ENCODE measurements at places on chromosomes 2 and 18.

DNA sequence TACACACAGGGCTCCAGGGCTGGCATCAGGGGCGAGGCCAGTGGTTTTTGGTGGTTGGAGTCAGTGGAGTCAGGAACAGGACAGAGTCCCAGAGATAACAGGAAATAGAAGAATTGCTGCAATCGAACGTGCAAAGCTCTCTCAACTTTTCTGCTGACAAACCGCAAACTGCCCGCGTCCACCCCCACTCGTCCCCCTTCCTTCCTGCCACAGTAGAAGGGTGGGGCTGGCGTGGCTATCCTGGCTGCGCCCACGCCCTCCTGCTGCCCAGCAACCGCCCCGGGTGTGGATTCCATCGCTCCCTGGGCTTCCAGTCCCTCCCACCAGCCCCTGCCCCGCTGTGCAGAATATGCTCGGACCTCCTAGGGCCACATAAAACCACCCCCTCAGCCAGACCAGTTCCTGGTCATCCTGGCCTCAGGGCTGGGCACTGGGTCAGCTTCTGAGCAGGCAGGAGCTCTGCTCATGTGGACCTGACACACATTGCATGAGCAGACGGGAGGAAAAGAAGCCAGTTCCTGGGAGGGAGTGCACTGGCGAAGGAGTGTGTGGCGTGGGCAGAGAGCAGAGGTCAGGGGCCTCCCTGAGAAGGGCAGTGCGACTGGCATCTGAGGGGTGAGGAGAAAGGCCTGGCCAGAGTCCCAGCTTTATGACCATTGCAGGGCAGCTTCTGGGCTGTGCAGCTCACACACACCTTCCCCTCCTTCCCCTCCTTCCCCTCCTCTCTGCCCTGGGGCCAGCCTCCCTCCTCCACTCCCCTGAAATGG lies 85.4 kb upstream of the ATG16L1 start:
- DNase-seq, result peak; percentile 66

DNA sequence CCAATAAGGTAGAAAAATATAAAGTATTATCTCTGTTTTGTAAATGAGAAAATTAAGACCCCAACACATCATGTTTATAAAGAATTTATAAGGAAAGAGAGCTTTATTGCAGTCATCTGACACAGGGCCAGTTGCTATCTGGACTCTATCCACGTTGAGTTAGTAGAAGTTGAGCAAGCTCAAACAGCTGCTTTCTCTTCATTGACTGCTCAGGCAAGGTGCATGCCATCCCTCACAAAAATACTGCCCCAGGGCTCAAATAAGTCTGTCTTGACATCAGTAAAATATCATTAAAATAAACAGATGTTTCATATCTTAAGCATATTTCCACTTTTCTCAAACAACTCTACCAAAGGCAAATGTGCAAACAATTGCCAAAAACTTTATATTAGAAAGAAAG lies 14.8 kb downstream of the COL5A2 start:
- peak; percentile 40 for DNase-seq

- no peak for DNase-seq
Measured at GRCh38 chr2:106105151-106105922, 88.8 kb downstream of the UXS1 start.

- DNase-seq, result no peak
Measured at GRCh38 chr2:18402-19271, 27.7 kb downstream of the FAM110C start.

DNA sequence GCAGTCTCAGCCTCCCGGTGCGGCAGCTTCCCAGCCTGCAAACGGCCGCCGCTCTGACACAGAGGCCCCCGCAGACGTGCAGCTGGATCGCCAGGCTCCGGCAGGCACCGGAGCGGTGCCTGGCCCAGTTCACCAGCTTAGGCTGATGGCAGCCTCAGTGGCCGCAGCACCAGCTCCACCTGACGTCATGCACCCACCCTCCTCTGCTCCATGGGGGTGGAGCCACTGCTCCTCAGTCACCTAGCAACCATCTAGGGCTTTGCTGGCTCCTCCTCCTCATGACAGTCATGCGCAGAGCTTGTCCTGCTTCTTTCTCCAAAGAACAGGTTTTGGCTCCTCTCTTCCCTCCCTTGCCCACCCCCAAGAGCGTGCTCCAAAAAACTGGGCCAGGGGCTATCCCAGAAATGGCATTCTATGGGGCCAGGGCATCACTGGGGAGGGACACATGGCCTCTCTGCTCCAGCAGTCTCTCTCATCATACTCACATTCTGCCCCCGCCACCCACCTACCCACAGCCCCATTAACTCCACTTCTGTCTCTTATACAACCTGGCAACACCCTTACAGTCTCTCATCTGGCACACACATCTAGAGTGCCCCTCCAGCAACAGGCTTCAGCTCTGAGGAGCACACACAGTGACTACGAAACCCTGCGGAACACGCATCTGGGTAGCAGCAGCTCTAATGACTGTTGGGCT lies 5.5 kb downstream of the DCTN1 start:
- peak; percentile 65 for DNase-seq

- DNase-seq, result no peak
Measured at GRCh38 chr2:73249636-73250035, 15.5 kb downstream of the CCT7 start.

Measured in AG20443 (cell line).